ENCODE measurements at places on chromosomes 2 and 18. TPM values are rescaled to one million over a fixed set of nuclear protein-coding genes. Genes with fewer than 3 reads are reported as not detected.

DNA sequence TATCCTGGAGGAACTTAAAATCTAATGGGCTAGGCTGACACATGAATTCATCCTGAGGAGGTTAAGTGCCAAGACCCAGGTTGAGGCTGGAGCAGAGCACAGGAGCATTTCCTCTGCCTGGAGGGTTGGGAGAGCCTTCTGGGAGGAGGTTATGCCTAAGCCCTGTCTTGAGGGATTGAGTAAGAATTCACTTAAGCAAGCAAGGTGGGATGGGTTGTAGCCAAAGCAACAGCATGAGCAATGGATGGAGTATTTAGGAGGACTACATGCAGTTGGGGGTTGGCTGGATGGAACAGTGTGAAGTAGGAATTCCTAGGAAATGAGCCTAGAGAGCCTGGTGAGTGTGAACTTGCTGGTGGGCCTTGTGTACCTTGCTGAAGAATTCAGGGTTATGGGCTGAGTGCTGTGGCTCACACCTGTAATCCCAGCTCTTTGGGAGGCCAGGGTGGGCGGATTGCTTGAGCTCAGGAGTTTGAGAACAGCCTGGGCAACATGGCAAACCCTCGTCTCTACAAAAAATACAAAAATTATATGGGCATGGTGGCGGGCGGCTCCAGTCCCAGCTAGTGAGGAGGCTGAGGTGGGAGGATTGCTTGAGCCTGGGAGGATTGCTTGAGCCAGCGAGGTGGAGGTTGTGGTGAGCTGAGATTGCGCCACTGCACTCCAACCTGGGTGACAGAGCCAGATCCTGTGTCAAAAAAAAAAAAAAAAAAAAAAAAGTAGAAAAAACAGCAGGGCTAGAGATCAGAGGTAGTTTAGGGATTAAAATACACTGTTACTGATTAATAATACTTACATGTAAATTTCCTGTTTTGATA, 22.2 kb downstream of the TANC1 start:
- DNase-seq = peak; percentile 87

Gene SATB2
- 11.8 TPM for total RNA-seq

DNA sequence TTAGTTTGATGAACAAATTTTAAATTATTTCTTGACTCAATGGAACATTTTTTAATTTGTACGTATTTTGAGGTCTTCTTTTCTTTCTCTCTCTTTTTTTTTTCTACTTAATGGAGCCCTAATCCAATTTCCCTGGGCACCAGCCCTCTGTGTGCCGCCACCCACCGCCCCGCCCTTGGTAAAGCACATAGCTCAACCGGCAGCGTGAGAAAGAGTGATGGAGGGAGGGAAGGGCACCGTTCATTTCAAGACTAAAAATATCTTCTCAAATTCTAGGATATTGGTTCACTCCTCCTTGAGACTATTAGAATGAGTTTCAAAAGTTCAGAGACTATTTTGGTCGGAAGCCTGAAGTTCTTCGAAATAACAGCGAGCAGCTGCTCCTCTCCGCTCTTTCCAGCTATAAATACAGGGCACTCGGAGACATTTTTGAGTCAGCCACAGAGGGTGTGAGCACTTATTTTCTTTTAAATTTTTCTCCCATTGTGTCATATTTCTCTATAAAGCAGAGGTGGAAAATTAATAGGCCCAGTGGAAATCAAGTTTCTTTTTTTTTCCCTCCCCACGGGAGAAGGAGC, 731.7 kb upstream of the ID2 start:
- no peak for DNase-seq

Gene MMADHC
- 396 TPM for total RNA-seq

DNA sequence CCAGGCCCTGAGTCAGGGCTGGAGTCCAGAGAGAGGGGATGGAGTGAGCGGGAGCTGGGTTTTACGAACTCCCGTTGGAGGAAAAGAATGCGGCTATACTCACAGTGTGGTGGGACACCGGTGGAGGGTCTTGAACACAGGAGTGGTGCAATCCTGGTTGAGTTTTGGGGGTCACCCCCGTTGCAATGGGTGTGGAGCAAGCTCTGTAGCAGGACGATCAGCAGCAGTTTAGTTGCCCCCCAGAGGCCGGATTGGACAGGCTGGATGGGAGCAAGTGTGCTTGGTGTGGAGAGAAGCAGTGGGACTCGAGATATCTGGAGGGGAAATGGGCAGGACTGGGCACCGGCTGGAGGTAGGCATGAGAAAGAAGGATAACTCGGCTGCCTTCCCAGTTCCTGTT, 72.3 kb upstream of the TWIST2 start:
- no peak for DNase-seq

- DNase-seq = no peak
Measured at GRCh38 chr2:47079515-47080412, 75.3 kb downstream of the STPG4 start.

Gene USP14
- 16.6 TPM for total RNA-seq

GRCh38 chr2:201261471-201261870, 1.1 kb downstream of the CASP8 start:
- DNase-seq = no peak

- DNase-seq = peak; percentile 73
Measured at GRCh38 chr2:222989431-222989830, 62.6 kb upstream of the KCNE4 start.

Gene MRPL53
- 95.5 TPM for total RNA-seq

All from RPMI7951 (cell line).